ENCODE measurements at places on chromosomes 16 and 17.
A peak's percentile ranks its signal among the peaks of the same experiment; 100 is the strongest.

GRCh38 chr17:16345565-16345964 is 7.7 kb downstream of the CENPV start:
- no peak for DNase-seq

- DNase-seq: no peak
These were observed 13.2 kb downstream of the PRKCB start for GRCh38 chr16:23848958-23849357.

GRCh38 chr17:28908640-28909167 is 5.8 kb upstream of the DHRS13 start:
- peak; percentile 56 for DNase-seq

- peak; percentile 40 for DNase-seq
These were observed 18.2 kb upstream of the ABCA10 start for GRCh38 chr17:69246726-69247375.

DNA sequence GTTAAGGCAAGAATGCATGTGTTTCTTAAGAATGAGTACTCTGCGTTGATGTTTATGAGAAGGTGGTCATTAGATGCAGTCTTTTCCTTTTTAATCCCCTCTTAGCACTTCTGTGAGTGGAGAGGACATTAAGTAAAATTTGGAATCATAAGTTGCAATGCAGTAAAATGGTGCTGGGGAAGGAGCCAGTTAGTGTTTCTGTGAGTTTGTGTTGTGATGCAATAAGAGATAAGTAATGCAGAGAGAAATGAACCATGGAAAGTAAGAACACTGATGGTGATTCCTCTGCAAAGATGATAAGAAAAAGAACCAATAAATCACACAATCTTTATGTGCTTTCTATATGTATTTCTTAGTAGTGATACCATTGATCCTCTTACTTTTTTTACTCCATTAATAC is 20.0 kb downstream of the ABHD15 start:
- DNase-seq: no peak

DNA sequence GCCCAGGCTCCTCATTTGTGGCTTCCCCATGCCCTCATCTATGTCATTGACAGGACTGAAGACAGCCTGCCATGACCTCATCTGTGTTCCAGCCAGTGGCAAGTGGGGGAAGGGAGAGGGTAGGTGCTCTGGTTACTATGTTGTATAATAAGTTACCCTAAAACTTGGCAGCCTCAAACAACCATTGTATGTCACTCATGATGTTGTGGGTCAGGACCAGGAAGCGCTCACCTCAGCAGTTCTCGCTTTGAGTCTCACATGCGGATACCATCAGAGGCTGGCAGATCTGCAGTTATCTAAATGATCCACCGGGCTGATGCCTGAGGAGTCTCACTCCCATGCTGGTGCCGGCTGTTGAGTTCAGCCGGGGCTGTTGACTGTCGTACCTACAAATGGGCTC is 89.0 kb upstream of the TMEM97 start:
- DNase-seq: no peak

- peak; percentile 64 for DNase-seq
These were observed 20.2 kb upstream of the GUCY2D start for GRCh38 chr17:7982173-7982572.

- DNase-seq: no peak
These were observed 1096.1 kb upstream of the EEF2KMT start for GRCh38 chr16:6193718-6194117.

DNA sequence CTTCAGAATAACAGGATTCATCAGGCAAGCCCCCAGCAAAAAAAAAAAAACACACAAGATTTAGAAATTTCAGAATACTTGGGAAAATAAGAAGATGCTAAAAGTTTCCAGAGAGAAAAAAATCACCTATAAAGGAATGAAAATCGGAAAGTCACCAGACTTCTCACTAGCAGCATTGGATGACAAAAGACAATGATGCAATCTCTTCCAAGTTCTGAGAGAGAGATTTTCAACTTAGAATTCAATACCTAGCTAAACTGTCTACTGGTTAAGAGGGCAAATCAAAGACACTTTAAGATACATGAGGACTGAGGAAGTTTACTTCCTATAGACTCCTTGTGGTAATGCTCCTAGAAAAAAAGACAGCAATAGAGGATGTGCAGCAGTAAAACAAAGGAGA is 23.9 kb upstream of the TNS4 start:
- DNase-seq: no peak

DNA sequence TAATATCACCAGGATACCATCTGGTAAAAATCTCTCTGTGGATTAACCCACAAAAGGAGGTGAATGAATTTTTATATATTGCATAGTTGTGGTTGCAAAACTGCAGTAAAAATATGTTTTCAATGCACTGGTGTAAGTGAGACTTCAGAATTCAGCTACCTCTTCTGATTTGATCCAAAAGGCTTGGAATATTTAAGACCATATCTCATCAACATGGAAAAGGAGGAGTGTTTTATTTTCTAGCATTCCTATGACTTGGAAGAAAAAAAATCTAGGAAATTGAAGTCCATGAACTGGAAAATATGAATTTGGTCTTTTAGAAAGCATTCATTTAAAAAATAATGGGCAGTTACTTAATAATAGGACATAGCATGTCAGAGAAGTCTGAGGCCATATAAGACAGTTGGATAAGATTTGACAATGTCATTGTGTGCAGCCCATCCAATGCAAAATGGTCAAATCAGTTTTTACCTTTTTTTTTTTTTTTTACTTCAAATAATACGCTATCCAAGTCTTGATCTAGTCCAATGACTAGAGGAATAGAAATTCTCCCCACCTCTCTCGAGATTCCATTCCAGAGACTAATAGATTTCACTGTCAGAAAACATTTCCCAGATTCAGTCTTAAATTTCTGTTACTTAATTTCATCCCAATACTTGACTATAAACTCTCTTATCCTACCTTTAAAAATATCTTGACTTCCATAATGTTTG is 364.9 kb upstream of the PMFBP1 start:
- DNase-seq: peak; percentile 85

- DNase-seq: no peak
These were observed 94.9 kb downstream of the RBFOX3 start for GRCh38 chr17:79515646-79516571.

DNA sequence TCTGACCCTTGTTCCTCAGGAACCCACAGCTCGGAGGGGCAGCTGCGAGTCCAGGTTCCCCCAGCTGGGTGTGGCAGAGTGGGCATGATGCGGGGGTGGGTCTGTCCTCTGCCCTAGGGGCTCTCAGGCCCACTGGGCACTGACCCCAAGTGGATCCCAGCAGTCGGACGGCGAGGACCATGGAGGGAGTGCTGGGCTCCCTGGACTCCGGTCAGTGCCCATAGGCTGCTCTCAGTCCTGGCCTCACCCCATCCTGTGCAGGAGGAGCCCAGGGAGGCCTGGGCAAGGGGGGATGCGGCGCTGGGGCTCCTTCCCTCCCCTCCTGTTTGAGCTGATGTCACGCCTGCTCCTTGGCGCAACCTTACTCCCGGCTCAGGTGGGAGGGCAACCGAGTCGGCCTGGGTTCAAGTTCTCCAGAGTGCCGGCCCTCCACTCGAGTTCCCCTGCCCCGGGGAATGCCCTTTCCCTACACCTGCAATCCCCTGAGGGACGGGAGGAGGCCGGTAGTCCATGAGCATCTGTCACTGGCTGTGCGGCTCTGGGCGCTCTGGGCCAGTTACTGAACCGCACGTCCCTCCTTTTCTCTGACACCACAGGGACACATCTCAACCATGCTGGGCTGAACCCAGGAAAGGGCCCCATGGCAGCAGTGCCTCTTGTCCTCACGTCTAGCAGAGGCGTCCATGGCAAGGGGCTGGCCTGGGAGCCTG is 52.6 kb upstream of the ACSF3 start:
- no peak for DNase-seq

DNA sequence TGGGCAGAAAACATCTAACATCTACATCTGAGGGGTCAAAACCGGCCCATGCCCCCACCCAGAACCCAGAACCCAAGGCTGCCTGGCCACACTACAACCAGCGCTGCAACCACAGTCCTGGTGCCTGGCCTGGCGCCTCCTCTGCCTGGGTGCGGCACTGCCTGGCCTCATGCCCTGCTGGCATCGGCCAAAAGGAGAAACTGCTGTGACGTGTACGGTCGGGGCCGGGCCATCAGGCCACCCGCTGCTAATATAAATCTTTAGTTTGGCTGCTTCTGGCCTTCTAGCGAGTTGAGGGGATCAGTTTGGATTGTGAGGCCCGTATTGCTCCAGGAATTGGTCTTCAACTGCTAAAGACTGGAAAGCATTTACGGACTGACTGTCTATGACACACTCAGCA is 22.8 kb downstream of the TMEM204 start:
- DNase-seq: no peak

DNA sequence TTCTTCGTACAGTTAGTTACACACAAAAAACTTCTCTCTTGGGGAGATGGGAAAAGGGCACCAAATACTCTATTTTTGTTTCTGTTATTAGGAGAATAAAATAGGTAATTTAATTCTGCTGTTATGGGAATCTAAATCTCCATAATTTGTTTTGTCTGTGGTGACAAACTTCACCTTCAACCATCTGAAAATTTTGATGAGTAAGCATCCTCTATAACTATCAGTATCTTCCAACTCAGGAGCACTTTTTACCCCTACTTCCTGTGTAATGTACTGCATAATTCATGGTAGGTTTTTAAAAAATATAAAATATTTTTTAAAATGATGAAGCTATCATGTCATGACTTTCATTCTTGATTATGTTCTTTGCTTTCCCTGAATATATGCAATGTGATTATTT is 33.6 kb upstream of the CNTNAP4 start:
- no peak for DNase-seq

DNA sequence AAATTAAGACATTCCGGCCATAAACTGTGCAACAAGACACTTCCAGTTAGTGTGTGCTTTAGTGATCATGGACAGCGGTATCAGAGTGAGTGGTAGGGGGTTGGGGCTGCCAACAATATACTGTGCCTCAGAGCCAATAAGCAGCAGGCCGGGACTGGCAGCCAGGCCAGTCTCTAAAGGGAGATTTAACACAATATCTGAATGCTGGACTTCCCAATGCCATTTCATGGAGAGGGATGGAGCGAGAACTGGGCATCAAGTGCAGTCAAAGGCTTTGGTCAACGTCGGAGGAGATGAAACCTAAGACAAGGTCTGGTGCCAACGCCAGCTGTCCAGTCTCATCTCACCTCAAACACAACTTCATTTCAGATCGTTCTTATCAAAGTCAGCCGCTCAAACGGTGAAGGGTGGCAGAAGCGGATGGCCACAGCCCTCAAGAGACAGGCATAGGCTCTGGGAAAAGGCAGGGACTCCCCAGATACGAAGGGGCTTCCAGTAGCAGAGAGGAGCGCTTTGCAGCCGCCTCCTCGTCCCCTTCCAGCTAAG is 935 bp downstream of the USP32 start:
- DNase-seq: peak; percentile 53

DNA sequence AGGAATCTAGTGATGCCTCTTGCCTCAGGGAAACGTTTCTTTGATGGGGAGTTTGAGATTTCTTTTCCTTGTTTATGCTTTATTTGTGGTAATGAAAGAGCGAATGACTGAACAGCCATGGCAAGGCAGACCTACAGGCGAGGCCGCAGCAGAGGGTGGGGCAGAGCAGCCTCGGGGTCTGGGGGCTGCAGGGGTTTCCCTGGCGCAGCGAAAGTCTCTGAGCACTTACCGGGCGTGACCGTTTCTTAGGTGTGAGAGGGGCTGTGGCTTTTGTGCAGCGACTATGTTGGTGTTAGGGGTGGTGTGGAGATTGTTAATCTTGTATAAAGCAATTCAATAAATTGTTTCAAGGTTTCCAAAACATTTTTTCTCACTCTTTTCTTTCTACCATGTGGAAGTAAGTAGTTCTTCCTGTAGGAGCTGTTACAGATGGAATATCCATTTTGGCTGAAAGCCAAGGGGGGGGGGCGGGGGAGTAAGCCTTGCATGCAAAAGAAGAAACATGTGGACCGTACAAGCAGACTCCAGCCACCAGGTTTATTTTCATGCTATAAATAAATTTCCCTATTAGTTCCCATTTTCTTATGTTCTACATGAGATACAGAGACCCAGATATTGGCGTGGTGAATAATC is 34.8 kb downstream of the UBN1 start:
- peak; percentile 19 for DNase-seq

DNA sequence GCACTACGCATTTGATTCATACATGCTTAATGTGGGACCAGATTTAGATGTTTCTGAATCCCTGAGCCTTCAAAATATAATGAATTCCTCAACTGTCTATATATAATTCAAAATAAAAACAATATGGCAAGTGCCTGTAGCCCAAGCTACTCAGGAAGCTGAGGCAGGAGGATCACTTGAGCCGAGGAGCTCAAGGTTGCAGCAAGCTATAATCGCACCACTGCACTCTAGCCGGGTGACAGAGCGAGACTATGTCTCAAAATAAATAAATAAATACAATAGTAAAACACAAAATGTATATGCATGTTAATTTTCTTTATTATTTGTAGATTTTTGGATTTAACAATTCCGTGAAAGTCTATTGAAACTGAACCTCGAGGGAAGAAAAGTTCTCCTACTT is 50.6 kb upstream of the IRX6 start:
- no peak for DNase-seq

- no peak for DNase-seq
These were observed 201.4 kb upstream of the CHMP6 start for GRCh38 chr17:80790021-80790765.

DNA sequence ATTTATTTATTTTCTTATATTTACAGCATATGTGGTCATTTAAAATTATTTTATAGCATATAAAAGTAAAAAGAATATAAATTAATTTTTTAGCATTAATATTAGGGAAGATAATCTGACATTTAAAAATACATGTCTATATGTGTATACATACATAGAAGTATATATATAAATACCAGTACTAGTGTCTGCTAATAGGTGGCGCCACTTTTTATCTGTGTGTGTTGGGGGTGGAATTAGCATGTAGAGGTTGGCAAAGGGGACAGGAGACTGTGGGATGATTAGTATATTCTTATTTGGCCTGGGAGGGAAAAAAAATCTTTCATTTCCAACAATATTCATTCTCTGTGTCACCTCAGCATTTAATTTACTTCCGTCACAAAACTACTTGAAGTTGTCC is 359.1 kb downstream of the WWOX start:
- DNase-seq: no peak

DNA sequence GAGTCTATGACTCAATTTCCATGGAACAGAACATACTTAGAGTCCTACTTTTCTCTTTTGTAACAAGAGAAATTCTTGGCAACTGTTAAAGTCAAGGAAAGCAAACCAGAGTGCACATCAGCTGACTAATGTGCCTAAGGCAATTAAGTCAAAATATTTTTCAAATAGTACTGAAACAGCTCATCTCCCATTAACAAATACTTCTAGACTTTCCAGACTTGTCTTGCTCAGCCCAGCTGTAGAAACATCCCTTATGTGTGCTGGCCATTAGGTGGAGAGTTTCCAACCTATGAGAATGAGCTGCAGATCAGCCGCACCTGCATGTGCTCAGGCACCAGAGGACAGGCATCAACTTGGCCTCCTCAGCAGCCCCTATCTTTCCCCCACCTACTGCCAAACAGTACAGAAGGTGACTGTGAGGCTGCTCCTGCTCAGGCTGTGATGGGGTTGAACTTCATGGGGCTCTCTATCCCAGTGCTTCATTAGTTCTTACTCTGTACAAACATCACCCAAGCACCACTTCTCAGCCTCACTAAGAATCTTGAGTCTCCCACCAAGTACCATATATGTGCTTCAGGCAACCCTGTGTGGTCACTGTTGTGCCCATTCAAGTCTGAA is 32.2 kb downstream of the TEX2 start:
- peak; percentile 94 for DNase-seq

- DNase-seq: no peak
These were observed 709 bp upstream of the ENO3 start for GRCh38 chr17:4950075-4950745.

GRCh38 chr17:75473246-75473645 is 16.8 kb downstream of the TMEM94 start:
- DNase-seq: no peak

GRCh38 chr16:49343291-49343690 is 30.3 kb upstream of the C16orf78 start:
- no peak for DNase-seq

All from fibroblast of skin of back (primary cell).